ENCODE measurements at places on chromosomes 13 and 19. TPM values are rescaled to one million over a fixed set of nuclear protein-coding genes. Genes with fewer than 3 reads are reported as not detected.

POSTN gene
- polyA plus RNA-seq: 1,932 TPM

GSX1 gene
- not detected for polyA plus RNA-seq

ZNF724 gene
- polyA plus RNA-seq: 2.1 TPM

CATSPERD gene
- polyA plus RNA-seq: not detected

FCHO1 gene
- polyA plus RNA-seq: 0.83 TPM

C13orf46 gene
- 0.57 TPM for polyA plus RNA-seq

JSRP1 gene
- polyA plus RNA-seq: 84.3 TPM

SARS2 gene
- 24.1 TPM for polyA plus RNA-seq

PLK5 gene
- polyA plus RNA-seq: 0.20 TPM

TNFAIP8L1 gene
- polyA plus RNA-seq: 9.5 TPM

IGFL2 gene
- polyA plus RNA-seq: not detected

TGFBR3L gene
- 0.24 TPM for polyA plus RNA-seq

KIR2DL1 gene
- not detected for polyA plus RNA-seq

PTH2 gene
- not detected for polyA plus RNA-seq

COMP gene
- polyA plus RNA-seq: 4.0 TPM

CBY2 gene
- polyA plus RNA-seq: not detected

ZNF567 gene
- 6.8 TPM for polyA plus RNA-seq

ZNF610 gene
- 3.3 TPM for polyA plus RNA-seq

KIR2DL3 gene
- not detected for polyA plus RNA-seq

NBEA gene
- polyA plus RNA-seq: 13.1 TPM

TYROBP gene
- 14.7 TPM for polyA plus RNA-seq

ZNF763 gene
- polyA plus RNA-seq: 1.7 TPM

RHPN2 gene
- polyA plus RNA-seq: 2.1 TPM

ZNF486 gene
- 5.2 TPM for polyA plus RNA-seq

CEBPA gene
- polyA plus RNA-seq: 4.4 TPM

HIPK4 gene
- 2.5 TPM for polyA plus RNA-seq

TJP3 gene
- polyA plus RNA-seq: 0.46 TPM

NKG7 gene
- polyA plus RNA-seq: 3.0 TPM

HMG20B gene
- polyA plus RNA-seq: 34.1 TPM

FGF22 gene
- polyA plus RNA-seq: 0.20 TPM

PLPP2 gene
- 0.52 TPM for polyA plus RNA-seq

RNF225 gene
- not detected for polyA plus RNA-seq

KLHL1 gene
- not detected for polyA plus RNA-seq

ZAR1L gene
- polyA plus RNA-seq: not detected

TMPRSS9 gene
- 0.38 TPM for polyA plus RNA-seq

SUGP1 gene
- 33.3 TPM for polyA plus RNA-seq

ZFP14 gene
- polyA plus RNA-seq: 5.3 TPM

ZNF541 gene
- polyA plus RNA-seq: 0.08 TPM
